Endothelial cell of umbilical vein (primary cell): ENCODE measurements at places on chromosomes 2 and 18. TPM values are rescaled to one million over a fixed set of nuclear protein-coding genes. Genes with fewer than 3 reads are reported as not detected.
A peak's percentile ranks its signal among the peaks of the same experiment; 100 is the strongest.

- DNase-seq: no peak
These were observed 43.7 kb downstream of the TMEM37 start for GRCh38 chr2:119475225-119475856.

GRCh38 chr2:164368896-164369295, 252.4 kb downstream of the GRB14 start:
- no peak for DNase-seq

DNA sequence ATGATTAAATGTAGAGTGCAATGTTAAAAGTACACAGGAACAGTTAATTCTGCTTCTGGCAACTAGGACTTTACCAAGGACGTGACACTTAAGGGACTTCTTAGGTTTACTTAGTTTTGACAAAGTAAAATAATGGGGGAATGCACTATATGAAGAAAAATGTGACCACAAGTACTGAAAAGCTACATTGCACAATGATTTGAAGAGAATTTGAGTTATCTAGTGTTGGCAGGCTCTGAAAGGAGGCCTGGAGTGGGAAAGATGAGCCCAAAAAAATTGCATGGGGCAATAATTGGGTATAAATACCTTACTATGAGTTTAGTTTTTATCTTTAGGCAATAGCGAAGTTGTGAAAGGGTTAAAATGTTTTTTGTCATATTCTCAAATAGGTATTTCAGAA, 173.7 kb downstream of the DOK6 start:
- DNase-seq: no peak

- no peak for DNase-seq
These were observed 8.8 kb downstream of the C2orf92 start for GRCh38 chr2:97678298-97678697.

CYP20A1 gene
- 6.6 and 9.6 TPM in 2 replicates for polyA plus RNA-seq

GRCh38 chr2:151085181-151085611, 176.5 kb downstream of the RBM43 start:
- DNase-seq: no peak

DNA sequence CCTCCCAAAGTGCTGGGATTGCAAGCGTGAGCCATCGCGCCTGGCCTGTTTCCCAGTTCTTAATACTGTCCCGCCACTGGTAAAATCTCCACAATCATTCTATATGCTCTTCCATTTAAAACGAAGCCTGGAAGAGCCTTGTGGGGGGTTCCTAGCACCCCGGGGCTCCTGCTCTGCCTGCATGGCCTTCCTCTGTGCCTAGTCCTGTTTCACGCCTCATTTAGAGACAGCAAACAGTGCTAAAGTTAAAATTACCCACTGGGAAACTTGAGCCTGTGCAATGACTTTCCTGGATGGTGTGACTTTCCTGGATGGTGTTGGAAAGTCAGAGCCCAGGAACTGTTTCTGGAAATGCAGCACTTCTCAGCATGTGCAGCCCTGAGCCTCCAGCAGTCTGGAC, 55.0 kb downstream of the INPP5D start:
- no peak for DNase-seq

DNA sequence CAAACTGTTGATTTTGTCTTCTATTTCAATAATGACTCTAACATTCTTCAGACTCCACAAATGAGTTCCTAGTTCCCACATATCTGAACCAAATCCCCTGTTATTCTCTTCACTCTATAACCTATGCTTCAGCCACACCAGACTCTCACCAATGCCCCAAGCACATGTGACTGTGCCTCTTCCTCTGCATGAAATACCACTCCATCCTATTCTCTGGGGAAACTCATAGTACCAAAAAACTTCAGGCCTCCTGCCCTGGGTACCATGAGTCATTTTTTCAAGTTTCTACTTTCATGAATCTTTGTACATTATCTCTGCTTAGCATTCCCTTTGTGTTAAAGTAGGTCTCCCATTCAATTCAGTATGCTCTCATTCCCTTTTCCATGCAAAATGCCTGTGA, 353.2 kb downstream of the ZEB2 start:
- DNase-seq: no peak

ACSL3 gene
- 41.5 and 58.7 TPM in 2 replicates for polyA plus RNA-seq

EXOC6B gene
- 9.0 and 10.8 TPM in 2 replicates for polyA plus RNA-seq

DNA sequence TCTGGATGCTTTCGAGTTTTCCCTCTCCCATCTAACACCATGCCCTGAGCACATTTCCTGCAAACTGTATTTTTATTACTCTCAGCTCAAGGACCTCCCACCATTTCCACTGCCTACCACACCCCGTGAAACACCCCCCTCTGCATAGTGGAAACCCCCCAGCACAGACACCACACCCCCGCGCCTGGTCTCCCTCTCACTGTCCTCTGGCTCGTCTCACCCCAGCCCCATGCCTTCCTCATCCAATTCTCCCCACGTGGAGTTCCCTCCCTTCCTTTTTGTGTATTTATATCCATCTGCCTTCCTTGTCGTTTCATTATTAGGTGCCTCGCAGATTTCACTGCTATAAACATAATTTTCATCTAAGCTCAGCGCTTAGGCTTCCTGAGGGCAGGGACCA, 307.5 kb downstream of the CELF4 start:
- no peak for DNase-seq

SERPINB10 gene
- not detected in 2 replicates for polyA plus RNA-seq

- DNase-seq: no peak
These were observed 128.7 kb downstream of the RNF144A start for GRCh38 chr2:7045601-7046590.

DNA sequence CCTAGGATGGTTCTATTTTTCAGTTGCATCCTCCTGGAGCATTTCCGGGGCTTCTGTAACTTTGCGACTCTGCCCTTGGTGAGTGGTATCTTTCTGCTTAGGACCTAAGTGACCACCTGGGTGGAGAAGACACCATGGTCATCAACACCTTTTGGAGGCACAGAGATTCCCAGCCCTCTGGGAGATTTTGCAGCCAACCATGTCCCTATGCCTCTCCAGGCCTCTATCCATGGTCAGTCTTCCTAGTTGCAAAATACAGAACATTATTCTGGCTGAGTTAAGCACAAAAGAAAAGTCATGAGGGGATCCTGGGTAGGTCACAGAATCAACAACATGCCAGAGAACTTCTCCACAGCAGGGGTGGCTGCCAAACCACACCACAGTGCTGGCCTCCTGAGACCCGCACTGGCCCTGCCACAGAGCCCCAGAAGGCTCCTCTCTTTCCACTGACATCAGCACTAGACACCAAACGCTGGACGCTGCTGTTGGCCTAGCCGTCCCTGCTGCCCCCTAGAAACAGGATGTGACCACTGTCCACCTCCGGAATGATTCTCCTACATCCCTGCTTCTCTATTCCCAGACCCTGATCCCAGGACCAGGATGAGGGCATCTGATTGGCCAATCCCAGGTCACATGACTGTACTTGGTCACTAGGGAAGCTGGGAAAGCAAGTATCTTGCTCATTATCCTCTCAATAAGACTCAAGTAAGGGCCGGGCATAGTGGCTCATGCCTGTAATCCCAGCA, 47.7 kb downstream of the SMAD7 start:
- DNase-seq: peak; percentile 16

DNA sequence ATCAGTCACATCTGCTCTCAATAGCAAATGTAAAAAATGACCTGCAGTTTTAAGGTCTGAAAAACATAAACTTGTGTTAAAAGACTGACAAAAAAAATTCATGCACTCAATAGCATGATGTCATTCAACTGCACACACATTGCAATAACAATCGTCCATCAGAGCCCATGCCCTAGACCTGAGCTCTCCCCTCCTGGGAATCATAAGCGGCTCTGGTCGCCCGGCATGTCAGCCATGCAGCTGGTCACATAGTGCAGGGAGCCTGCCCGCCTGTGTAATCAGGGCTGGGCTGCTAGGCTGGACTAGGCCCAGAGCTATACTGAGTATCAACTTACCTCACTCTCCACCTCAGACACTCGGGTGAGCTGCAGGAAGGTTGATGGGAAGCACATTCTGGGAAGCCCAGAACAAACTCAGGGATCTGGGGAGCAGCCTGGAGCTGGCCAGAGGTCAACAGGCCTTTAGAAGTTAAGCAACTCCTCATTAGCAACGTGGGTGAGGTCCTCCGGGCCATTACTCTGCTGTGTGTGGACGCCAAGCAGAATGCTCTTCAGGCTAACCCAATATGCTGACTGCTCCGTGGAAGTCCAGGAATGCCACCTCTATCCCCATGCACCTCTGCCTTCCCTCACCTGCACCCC, 165.5 kb downstream of the TTC32 start:
- DNase-seq: no peak

G6PC2 gene
- polyA plus RNA-seq: not detected in 2 replicates

- DNase-seq: no peak
These were observed 11.9 kb upstream of the TET3 start for GRCh38 chr2:73972846-73973245.

GRCh38 chr2:156752042-156752441, 315.9 kb downstream of the GPD2 start:
- no peak for DNase-seq

DNA sequence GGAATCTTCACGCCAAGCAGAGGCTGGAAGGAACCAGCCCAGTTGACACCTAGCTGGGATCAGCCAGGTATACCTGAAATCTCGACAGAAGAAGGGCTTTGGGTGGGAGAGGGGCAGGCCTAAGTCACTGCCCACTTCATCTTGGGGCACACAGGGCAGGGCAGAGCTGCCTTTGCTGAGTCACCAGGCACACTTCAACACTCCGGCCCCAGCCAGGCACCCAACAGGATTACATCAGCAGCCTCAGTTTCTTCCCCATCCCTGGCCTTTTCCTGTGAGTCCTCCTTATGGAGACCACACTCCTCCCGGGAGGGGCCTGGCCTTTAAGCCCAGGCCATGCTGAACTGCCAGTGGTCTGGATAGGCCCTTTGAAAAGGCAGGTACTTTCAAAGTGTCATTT, 201.7 kb upstream of the HS6ST1 start:
- no peak for DNase-seq

- DNase-seq: no peak
These were observed 318.0 kb downstream of the FIGN start for GRCh38 chr2:163417596-163418337.

GRCh38 chr2:138125306-138126288, 161.3 kb downstream of the HNMT start:
- DNase-seq: no peak

DNA sequence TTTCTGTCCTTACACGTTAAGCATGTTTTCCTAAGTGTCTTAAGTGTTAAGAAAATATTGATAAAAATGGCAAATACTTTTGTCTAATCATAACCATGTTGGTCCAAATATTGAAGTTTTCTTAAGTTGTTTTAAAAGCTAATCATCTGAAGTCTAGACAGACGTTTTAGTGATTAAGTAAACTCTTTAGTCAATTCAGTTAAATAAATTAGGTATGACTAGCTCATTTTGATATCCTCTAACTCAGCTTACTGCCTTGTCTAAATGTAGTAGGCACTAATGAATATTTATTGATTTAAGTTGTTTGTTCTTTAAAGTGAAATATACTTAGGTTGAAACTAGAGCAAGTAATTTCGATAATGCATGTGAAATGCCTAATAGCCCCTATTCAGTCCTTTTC, 471.8 kb upstream of the CHST9 start:
- no peak for DNase-seq

TWIST2 gene
- polyA plus RNA-seq: 2.7 and 3.4 TPM in 2 replicates

AQP12B gene
- not detected in 2 replicates for polyA plus RNA-seq

GREB1L gene
- polyA plus RNA-seq: 0.27 and 0.41 TPM in 2 replicates

GRCh38 chr2:120894966-120895365, 159.3 kb downstream of the GLI2 start:
- no peak for DNase-seq

CD207 gene
- not detected in 2 replicates for polyA plus RNA-seq

COL5A2 gene
- polyA plus RNA-seq: 40.6 and 47.4 TPM in 2 replicates

FOXI3 gene
- polyA plus RNA-seq: not detected in 2 replicates

GRCh38 chr2:231696004-231696367, 12.3 kb upstream of the PTMA start:
- DNase-seq: no peak

FAHD2A gene
- 32.9 and 37.0 TPM in 2 replicates for polyA plus RNA-seq

DNA sequence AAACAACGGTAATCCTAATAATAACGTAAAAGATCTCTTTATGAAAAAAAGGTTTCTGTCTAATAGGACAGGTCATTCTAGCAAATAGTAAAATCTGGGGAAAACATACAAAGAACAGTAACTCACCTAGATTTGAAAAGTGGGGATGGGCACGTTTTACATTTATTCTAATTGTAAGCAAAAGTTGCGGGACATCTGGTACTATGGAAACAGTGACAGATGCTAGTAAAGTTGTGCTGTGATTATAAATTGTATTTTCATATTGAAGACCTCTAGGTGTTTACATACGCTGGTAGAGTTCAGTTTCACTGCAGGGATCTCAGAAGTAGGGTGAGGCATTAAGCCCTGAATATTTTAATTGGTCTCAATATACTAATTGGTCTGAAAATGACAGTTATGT, 422.5 kb downstream of the DPP10 start:
- no peak for DNase-seq

C2orf80 gene
- polyA plus RNA-seq: not detected in 2 replicates

DNA sequence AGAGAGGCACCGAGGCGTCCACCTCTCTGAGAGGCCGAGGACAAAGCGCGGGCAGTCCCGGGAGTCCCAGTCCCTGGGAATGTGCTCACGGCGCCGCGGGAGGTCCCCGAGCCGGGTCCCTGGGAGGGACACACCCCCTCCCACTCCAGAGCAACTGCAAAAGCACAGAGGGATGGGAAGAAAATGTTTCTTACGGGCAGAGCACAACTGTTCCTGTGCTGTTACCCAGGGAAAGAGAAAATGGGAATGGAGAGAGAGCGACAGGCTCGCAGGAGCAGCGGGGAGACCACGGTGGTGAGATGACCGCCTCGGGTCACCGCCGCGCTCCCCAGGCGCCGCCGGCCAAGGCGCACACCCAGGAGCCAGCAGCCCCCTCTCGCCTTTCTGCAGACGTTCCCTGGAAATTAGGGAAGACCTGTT, 1.2 kb upstream of the BCL11A start:
- DNase-seq: no peak

ANKRD30BL gene
- polyA plus RNA-seq: not detected in 2 replicates

SMYD5 gene
- polyA plus RNA-seq: 16.2 and 19.9 TPM in 2 replicates

- no peak for DNase-seq
These were observed 1.2 kb upstream of the ST6GAL2 start for GRCh38 chr2:106886916-106887758.

GRCh38 chr18:74549591-74550104, 15.3 kb downstream of the CNDP1 start:
- DNase-seq: no peak

KIAA2012 gene
- polyA plus RNA-seq: not detected in 2 replicates

PTH2R gene
- not detected in 2 replicates for polyA plus RNA-seq

GRCh38 chr2:85401844-85402243, 8.3 kb downstream of the CAPG start:
- no peak for DNase-seq

DNA sequence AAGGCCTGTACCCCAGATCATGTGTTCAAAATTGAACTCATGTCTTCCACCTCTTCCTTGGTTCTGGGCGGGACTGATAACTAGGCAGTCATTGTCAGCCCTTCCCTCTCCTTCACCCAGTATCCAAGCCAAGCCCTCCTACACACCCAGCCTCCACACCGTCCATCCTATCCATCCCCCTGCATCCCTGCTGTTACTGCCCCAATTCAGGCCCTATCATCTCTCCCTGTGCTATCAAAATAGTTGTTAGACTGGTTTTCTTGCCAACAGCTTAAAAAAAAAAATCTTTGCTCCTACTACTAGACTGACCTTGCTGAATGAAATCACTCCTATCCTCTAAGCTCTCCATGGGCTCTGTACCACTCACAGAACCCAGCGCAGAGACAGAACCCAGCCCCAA, 32.8 kb downstream of the TGFA start:
- no peak for DNase-seq

HNMT gene
- polyA plus RNA-seq: 7.7 and 8.6 TPM in 2 replicates

SYT4 gene
- polyA plus RNA-seq: not detected in 2 replicates
